ENCODE measurements at places on chromosomes 2 and 18.

DNA sequence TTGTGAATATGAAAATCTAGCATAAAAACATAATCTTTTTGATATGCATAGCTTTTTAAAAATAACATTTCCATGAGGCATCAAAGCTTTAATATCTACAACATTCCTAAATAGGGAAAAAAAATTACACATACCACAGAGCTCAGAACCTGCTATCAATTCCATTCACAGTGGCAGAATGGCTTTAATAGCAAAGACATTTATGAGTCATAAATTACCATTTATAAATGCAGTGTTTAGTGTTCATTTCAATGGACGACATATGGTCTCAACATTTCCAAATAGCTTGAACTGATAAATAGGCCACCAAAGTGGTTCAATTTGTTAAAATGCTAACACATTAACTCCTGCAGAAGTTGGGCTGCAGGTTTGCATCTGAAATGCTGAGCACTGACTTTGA, 600.6 kb upstream of the SETBP1 start:
- no peak for DNase-seq

DNA sequence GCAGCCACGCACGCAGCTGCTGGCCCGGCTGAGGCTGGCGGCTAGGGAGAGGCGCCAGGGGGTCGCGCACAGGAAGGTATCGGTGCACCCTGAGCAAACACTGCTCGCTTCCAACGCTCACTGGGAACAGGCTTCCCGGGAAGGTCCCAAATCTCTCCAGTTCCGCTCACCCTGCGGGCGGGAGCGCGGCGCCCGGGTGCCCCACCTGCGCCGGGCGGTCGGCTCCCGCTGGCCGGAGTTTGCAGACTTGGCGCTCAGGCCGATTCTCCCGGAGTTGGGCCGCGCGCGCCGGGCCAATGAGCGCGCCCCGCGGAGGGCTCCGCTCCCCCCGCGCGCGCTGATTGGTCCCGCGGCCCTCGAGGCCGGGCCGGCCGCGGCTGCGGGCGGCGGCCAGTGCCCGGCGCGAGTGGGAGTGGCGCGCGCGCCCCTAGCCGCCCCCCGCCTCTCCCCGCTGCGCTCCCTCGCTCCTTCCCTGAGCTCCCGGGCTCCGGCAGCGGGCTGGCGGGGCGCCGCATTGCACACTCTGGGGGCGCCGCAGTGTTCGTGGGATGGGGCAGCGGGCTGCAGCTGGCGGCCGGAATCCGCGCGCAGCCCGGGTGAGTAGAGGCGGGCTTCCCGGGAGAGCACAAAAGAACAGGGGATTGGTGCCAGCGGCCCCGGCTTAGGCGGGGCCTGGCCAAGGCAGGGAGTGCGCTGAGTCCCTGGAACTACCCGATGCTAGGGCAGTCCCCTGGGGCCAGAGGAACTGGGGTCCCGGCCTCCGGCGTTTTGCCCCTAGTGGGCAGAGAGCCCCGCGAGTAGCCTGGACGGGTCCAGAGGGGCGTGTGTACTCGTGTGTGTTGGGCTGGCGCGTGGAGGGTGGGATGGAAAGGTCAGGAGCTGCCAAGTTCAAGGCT, at the start of gene LYPD6:
Gene LYPD6 (plus strand): TSS at position 461 of the 896 bp plus-strand sequence. CDS start 107,122 bp downstream, outside the sequence.
- peak; percentile 87 for DNase-seq

DNA sequence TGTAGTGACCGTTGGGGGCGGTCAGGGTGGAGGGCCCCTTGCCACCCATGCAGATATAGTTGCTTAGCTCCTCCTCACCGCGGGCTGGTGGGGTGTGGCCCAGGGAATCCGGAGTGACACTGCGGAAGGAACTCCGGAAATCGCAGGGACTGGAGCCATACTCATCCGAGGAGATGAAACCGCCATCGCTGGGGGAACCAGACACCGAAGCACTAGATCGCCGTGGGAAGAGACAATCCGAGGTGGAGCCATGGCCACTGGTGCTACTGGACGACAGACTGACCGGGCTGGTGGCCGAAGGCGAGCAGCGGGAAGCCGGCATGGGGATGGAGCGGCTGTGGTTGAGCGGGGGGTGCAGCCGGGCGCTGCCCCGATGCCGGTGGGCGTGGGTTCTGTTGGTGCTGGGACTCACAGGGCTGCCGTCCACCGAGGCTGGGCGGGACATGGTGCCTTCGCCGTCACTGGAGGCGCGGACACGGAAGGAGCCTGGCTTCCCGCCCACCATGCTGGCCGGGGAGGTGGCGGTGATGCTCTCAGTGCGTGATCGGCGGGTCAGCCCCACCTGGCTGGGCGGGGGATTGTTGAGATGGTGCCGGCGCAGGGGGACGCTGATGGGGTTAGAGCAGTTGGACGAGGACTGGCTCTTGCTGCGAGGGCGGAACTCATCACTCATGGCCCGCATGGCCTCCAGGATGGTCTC, 2.2 kb downstream of the IRS1 start:
- no peak for DNase-seq

DNA sequence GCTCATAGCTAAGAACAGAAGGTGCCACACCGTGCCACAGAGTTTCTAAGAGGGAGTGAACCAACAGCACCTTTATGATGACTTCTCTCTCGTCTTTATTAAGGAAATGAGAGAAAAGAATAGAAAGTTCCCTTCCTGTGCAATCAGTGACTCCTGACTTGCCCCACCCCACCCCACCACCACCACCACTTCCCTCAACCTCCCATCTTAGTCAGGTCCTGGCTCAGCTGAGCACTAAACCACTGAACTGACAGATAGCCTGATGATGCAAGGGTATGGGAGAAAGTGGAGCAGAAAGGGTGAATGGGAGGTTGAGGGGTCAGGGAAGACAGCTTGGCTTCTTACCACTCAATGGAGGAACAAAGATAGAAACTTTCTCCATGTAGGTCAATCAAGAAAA, 75.2 kb upstream of the RMDN2 start:
- DNase-seq: no peak

DNA sequence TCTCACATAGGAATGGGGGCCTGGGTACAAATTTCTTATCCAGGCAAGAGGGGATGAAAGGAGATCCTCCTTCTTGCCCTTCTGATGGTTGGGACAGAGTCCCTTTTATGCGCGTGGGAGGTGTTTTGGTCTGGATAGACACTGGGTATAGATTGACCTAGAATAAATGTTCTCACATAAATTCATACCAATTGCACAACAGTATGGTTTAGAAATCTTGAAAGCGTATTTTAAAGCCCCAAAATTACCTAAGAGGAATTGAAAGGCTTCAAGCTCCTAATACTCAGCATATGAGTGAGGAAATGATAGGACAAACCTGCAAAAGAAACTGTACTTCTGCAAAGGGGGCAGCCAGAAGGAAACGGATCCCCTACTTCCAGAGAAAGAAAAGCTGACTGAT, 2.6 kb upstream of the BCL2 start:
- no peak for DNase-seq

DNA sequence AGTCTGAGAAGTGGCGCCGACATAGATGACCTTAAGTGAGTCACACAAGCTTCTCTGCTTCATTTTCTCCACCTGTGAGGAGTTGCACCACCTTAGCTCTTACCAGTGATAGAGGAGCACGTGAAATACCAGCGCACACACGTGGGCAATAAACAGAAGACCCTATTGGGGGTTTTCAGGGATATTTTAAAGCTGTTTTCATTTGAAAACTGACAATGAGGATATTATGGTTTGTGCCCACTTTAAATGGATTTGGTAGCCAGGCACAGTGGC, 47.3 kb upstream of the FZD7 start:
- no peak for DNase-seq

- no peak for DNase-seq
Measured at GRCh38 chr2:151119374-151119773, 142.3 kb downstream of the RBM43 start.

DNA sequence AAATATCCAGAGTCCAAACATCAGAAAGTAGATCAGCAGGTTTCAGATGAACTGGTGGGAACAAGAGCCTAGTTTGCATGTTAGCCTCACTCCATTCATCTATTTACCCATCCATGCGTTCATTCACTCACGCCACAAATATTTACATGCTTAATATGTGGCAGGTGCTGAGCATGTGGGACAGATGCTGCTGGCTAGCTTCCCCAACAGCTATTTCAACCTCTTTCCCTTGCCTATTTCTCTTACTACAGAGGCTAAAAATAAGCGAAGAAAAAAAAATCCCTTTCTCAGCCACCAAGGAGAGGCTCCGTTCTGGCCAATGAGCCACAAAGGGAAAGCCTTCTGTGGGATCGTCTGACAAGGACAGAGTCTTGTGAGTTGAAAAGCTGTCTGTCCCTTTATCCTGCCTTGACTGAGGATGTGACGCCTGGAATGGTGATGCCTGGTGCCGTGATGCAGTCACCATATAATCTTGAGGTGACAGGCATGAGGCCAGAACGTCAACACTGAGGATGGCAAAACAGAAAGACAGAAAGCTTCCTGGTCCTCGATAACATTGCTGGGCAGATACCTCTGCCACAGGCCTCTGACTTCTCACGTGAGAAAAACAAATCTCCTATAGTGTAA, 78.2 kb downstream of the KCTD1 start:
- DNase-seq: no peak

- DNase-seq: no peak
Measured at GRCh38 chr18:52341608-52342381, 1.8 kb downstream of the DCC start.

- no peak for DNase-seq
Measured at GRCh38 chr2:13193075-13193474, 476.3 kb downstream of the TRIB2 start.
